ENCODE measurements at places on chromosomes 16 and 17. TPM values are rescaled to one million over a fixed set of nuclear protein-coding genes. Genes with fewer than 3 reads are reported as not detected.

Gene CCDC144A
- 1.2 TPM for total RNA-seq

Gene MED31
- total RNA-seq = 21.0 TPM

Gene GNGT2
- total RNA-seq = 1.1 TPM

- peak within 1 kb of the TSS; percentile 81 for H3K4me3 ChIP-seq
- H3K4me1 ChIP-seq = peaks cover 40% of the 10 kb centered on the region
- H3K27ac ChIP-seq = peak within 1 kb of the TSS; percentile 98
- no peak for DNase-seq
- H3K36me3 ChIP-seq = peaks cover 15% of the 10 kb centered on the region
- no peaks in the 10 kb centered on the region for H3K27me3 ChIP-seq
Observed at GRCh38 chr17:76710863-76711611, at the start of gene MXRA7. TSS of gene MXRA7 (minus strand) at chr17:76710965. CDS start at chr17:76710946, 19 bp downstream.

DNA sequence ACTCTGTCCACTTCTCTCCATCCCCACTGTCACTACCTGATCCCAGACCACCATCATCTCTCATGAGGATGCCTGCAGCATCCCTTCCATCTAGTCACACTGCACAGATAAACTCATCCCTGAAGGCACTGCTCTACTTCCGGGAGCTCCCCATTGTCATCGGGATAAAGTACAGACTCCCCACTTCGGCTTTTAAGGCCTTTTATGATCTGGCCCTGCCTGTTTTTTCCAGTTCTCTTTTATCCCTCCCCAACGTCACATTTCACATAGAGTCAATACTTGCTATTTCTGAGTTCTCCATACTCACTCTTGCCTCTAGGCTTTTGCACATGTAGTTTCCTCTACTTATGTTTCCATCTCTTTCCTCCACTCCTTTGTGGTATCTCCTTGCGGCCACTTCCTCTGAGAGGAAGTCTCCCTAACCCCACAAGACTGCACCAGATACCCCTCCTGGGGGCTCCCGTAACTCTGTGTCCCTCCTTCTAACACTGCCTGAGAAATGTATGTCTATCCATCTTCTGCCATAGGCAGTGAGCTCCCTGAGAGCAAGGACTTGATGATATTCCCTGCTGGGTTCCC, 66.9 kb downstream of the COPRS start:
- H3K4me1 ChIP-seq = peaks cover 12% of the 10 kb centered on the region
- H3K36me3 ChIP-seq = no peaks in the 10 kb centered on the region

DNA sequence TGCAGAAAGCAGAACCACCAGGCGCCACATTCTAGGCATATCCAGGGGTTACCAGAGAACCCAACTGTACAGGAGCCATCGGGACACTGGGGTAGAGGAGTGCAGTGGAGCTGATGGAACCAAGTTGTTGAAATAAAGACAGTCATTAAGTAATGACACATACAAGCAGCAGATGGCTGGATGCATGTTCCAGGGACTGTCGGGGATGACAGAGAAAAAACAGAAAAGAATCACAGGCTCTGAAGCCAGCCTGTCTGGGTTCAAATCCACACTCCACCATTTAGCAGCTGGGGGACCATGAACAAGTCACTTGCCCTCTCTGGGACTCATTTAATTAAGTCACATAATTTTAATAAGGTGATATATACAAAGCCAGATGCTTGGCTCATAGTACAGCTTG, 117.1 kb downstream of the ZNF423 start:
- H3K27ac ChIP-seq = no peak overlapping the region
- H3K27me3 ChIP-seq = no peaks in the 10 kb centered on the region
- H3K4me3 ChIP-seq = no peak overlapping the region
- no peak for DNase-seq
- no peaks in the 10 kb centered on the region for H3K4me1 ChIP-seq

- H3K4me3 ChIP-seq = peak overlapping the region; percentile 57
- H3K27ac ChIP-seq = peak overlapping the region; percentile 86
- peaks cover 34% of the 10 kb centered on the region for H3K4me1 ChIP-seq
- peak; percentile 76 for DNase-seq
- no peaks in the 10 kb centered on the region for H3K27me3 ChIP-seq
- H3K36me3 ChIP-seq = no peaks in the 10 kb centered on the region
Observed at GRCh38 chr17:78925662-78926555, 722 bp upstream of the TIMP2 start.

GRCh38 chr16:78098087-78098486, 1.4 kb upstream of the WWOX start:
- no peak for DNase-seq
- H3K4me3 ChIP-seq = no peak overlapping the region
- H3K27me3 ChIP-seq = peaks cover 3% of the 10 kb centered on the region
- H3K27ac ChIP-seq = no peak overlapping the region

DNA sequence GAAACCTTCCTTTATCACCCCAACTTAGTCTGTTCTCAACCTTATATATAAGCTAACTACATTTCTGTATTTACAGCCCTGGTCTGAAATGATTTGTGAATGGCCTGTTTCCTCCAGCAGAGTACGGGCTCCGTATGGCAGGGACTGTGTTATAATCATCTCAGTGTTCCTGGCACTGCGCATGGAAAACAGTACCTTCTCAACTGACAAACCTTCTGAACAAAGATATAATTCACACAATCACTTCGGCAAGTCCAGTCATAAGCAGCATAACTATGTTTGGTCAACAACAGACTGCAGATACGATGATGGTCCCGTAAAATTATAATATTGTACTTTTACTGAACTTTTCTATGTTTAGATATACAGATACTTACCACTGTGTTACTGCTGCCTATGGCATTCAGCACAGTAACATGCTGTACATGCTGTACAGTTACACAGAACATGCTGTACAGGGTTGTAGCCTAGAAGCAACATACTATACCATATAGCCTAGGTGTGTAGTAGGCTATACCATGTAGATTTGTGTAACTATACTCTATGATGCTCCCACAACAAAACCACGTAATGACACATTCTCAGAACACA, 30.0 kb downstream of the ANKFY1 start:
- H3K4me3 ChIP-seq = no peak overlapping the region
- H3K27me3 ChIP-seq = no peaks in the 10 kb centered on the region
- peak overlapping the region; percentile 67 for H3K27ac ChIP-seq
- peaks cover 9% of the 10 kb centered on the region for H3K36me3 ChIP-seq
- H3K4me1 ChIP-seq = peaks cover 42% of the 10 kb centered on the region

DNA sequence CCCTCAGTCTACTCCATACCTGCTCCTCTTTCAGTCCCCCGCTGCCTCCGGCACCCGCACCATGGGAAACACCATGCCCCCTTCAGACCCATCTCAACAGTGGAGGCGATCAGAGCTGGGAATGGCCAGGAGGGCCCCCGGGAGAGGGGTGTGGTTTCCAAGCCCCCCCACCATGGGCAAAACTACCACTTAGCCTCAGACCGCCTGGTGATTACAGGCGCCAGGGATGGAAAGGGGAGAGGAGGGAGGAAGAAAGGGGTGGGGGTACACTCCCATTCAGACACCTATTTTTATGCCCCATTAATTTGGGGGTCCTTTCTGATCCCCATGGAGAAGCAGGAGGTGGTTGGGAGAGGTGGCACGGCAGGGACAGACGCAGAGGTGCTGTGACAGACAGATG, at the start of gene C17orf114:
Gene C17orf114, minus strand, starts transcription at position 101 of the 400 bp plus-strand sequence.
- no peak for DNase-seq
- peaks cover 16% of the 10 kb centered on the region for H3K36me3 ChIP-seq
- no peaks in the 10 kb centered on the region for H3K27me3 ChIP-seq
- H3K27ac ChIP-seq = no peak within 1 kb of the TSS
- H3K4me1 ChIP-seq = peaks cover 3% of the 10 kb centered on the region

DNA sequence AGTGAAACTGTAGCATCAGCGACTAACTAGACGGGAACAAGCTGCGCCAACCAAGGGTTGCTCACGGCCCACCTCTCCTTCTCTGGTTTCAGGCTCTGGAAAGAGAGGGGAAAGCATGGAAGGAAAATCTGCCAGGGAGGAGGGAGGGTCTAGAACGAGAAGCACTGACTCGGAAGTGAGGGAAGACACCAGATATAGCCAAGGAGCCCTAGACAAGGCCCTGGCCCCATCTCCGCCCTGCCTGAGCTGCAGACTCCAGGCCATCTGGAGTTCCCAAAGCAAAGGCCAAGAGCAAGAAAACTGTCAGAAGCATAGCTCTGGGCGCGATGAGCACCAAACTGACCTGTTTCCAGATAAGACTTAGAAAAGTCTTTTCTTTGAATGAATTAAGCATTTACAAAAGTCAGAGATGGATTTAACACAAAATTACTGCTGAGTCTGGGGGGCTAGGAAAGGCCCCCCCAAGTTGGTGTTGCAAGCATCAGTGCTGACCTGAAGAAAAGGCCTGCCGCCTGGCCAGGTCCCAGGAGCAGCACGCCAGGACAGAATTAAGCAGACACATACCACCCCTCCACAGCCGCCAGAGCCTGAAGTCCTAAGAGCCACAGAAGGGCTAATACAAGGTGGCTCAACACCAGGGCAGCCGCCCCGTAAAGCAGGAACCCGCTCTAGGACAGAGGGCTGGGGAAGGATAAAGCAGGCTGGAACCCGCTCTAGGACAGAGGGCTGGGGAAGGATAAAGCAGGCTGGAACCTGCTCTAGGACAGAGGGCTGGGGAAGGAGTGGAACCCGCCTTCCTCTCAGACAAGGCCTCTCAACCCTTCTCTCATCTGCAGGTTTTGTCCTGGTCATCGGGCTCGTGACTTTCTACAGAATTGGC, 20.7 kb downstream of the TMEM204 start:
- no peaks in the 10 kb centered on the region for H3K27me3 ChIP-seq
- no peak overlapping the region for H3K4me3 ChIP-seq
- no peak for DNase-seq
- peaks cover 4% of the 10 kb centered on the region for H3K36me3 ChIP-seq
- H3K4me1 ChIP-seq = no peaks in the 10 kb centered on the region
- H3K27ac ChIP-seq = no peak overlapping the region

DNA sequence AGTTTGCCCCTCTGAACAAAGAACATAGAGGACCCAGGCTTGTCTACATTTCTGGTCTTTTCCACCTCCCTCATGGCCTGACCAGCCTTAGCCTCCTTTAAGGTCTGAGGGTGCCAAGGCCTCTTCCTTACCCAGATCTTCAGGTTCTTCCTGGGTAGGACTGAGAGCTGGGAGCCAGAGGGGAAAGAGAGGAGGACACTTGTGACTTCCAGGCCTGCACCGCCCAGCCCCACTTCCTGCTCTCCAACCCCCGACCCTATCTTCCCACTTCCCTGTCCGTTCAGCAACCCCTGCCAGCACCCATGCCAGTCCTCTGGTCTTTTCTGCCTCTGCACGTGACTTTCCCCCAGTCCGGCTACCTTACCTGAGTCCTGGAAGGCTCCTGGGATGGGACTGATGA, 534 bp downstream of the PRSS36 start:
- H3K4me3 ChIP-seq = no peak overlapping the region
- H3K36me3 ChIP-seq = no peaks in the 10 kb centered on the region
- H3K27me3 ChIP-seq = peaks cover 30% of the 10 kb centered on the region
- H3K4me1 ChIP-seq = no peaks in the 10 kb centered on the region
- no peak overlapping the region for H3K27ac ChIP-seq
- no peak for DNase-seq

DNA sequence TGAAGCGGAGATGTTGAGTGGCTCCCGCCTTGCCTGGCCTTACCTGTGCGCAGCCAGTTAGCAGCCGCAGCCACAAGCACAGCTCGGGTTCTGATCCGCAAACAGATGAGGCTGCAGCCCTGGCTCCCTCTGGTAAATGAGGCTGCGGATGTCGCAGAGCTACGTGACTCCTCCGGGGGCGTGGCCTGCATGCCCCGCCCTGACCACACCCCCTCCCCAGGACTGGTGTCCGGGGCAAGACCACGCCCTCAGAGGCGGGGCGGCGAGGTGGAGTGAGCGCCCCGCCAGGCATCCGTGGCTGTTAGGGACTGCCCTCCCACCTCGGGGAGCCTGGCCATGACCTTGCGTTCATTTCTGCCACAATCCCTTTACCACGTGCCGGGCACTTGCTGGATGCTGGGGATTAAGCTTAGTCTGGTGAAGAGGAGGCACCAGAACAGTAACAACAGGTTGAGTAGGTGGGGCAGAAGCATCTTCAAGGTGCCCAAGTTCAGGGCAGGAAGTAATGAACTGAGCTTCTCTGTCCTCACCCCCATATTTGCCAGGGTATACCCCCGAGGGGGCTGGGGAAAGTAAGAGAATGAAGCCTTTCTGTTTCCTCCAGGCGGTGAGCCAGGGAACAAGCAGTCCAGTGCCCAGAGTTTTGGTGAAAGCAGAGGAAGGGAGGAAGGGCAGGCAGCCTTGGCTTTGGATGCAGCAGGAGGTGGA, at the start of gene ALDOC:
Gene ALDOC, minus strand, starts transcription at position 138 of the 708 bp plus-strand sequence. CDS start 1,363 bp downstream, outside the sequence.
- H3K27ac ChIP-seq = no peak within 1 kb of the TSS
- H3K4me3 ChIP-seq = no peak within 1 kb of the TSS
- H3K36me3 ChIP-seq = peaks cover 21% of the 10 kb centered on the region
- peak; percentile 73 for DNase-seq

DNA sequence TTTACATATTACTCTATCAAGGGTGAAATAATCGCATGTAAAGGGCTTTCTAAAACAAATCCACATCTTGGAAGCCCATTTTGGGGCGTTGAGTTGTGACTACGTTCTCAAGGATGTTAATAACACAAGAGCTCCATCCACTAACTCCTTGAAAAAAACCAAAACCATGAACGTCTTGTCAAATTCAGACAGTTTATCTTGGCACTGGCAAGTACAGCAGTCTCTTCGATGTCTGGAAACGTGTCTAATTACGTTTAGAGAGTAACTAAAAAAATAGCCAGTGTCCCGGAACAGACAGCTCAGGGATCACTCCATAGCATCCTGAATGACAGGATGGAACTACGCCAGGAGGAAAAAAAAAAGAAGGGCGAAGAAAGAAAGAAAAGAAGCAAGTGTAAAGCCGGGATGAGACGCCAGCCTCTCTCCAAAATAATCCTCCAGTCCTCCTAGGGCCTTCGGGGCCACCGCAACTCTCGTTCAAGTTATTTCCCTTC, 954 bp downstream of the MYO1D start:
- H3K4me3 ChIP-seq = peak overlapping the region; percentile 72
- H3K36me3 ChIP-seq = no peaks in the 10 kb centered on the region
- peaks cover 10% of the 10 kb centered on the region for H3K27me3 ChIP-seq

- no peaks in the 10 kb centered on the region for H3K36me3 ChIP-seq
- H3K4me1 ChIP-seq = no peaks in the 10 kb centered on the region
- DNase-seq = no peak
- no peak overlapping the region for H3K27ac ChIP-seq
- no peak overlapping the region for H3K4me3 ChIP-seq
- no peaks in the 10 kb centered on the region for H3K27me3 ChIP-seq
Observed at GRCh38 chr17:34203018-34203638, 52.0 kb upstream of the CCL2 start.

GRCh38 chr16:57576429-57576870, 34.0 kb downstream of the ADGRG5 start:
- H3K27me3 ChIP-seq = peaks cover 3% of the 10 kb centered on the region
- H3K4me1 ChIP-seq = no peaks in the 10 kb centered on the region
- H3K4me3 ChIP-seq = no peak overlapping the region
- peak; percentile 10 for DNase-seq

All from astrocyte (in vitro differentiated cells and primary cell).